ENCODE measurements at places on chromosomes 6 and 20.

GRCh38 chr6:157366648-157367047 lies 14.3 kb upstream of the ZDHHC14 start:
- DNase-seq = no peak

DNA sequence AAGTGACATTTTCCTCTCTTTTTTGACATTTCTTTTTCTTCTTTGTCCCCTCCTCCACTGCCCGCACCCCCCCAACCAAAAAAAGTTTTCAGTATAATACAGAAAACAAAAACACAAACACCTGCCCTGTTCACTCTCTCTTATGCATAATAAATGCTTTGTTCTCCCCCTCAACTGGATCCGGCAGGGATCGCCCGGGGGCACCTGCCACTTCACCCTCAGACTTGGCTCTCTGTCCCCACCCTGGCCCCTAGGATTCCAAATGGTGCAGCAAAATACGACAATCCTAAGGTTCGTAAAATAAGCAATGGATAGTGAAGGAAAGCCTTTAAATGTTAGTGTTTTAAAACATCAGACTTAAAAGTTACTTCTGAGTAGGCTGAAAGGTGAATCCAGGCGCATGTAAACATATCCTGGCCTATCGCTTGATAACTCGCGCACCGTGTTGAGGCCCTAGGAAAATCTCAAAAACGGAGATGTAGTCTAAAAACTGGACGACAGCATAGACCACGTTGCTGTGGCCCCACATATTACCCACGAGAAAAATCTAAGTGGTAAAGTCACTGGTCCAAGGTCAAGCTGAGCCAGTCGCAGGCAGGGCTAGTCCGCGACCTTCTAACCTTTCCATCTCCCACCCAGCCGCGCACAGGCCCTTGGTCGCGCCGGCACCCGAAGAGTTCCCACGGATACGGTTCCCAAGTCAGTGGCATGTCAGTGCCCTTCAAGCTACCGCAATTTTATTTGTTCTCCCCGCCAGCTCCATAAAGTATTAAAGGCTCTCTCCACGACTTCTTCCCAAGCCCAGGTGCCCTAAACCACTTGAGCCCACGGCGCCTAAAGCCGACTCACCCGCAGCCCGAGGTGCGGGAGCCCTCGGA lies 130.8 kb downstream of the OGFRL1 start:
- DNase-seq = no peak

GRCh38 chr6:101413773-101414172 lies 20.3 kb downstream of the GRIK2 start:
- no peak for DNase-seq

DNA sequence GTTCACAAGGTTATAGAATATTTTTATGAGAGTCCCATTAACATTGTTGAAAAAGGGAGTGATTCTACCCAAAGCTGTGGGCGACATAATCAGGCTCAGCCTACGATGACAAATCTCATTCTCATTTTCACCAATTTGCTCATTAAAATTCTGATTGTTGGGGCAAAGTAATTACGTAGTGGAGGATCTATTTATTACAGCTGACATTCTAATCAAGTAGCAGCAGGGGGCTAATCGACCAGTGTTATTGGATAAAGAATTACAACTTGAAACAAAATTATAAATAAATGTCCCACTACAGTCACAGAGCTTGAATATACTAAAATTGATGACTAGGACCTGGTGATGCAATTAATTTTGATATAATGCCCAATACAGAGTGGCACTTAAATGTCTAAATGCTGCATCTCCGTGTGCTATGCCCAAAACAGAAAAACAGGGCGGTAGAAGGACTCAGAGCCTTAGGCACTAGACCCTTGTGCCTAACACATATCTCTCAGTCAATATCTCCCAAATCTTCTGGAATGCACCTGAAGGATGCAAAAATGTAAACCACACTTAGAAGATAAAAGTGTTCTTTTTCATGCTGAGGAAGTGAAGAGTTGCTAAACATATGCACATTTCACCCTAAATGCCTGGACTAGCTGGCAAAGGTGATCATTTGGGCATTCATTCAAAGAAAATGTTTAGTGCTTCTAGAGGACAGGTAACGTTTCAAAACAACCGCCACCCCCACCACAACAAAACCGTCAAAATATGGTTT lies 88.3 kb downstream of the CD24 start:
- no peak for DNase-seq

DNA sequence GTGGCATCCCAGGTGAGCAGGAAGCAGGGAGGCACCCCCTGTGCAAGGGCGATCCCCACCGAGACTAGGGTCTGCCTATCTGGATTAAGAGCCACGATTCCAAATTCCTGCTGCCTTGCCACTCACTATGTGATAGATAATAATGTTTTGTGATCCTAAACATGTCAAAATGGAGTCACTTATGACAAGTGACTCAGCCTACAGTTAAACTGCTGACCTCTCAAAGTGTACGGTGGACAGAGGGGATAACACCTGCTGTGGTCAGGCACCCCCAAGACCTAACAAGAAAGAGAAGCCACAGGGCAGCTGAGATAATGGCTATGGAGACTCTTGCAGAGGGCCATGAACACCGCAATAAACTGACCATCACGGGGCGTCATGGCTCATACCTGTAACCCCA lies 16.0 kb upstream of the SNTA1 start:
- DNase-seq = no peak

Data from stimulated activated CD4-positive, alpha-beta T cell treated with anti-CD3 and anti-CD28 coated beads, Interleukin-1b, Interleukin-23, amount 100 ng/mL, for 4 hours (primary cell).